ENCODE measurements at places on chromosomes 7 and 10.

DNA sequence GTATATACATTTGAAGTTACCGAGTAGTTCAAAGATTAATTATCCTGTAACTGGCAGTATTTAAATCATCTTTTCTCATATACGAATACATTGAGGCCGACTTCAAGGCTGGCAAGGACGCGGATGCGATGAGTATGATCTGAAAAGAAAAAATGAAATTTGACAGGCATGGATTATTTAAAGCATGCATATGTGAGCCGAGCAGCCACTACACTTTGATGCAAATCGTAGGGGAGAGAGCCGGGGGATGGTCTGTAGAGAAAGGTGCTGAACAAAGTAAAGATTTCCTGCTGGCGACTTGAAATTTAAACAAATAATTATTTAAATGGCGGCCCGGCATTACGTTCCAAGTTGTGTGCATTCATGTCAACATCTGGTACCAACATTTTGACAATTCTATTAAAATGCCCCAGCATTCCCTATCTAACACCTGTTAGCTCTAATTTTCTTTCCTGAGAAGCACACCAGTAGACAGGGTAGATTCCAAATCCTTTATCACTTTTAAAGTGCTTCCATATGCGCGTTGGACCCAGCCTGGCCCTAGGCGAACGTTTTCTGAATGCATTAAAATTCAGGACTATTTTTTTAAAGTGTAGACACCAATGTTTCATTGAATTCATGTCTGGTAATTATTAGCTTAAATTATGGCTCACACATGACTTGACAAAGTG, 188.7 kb downstream of the EMX2 start:
- DNase-seq, result no peak

- DNase-seq, result no peak
Observed at GRCh38 chr7:55043691-55044370, 25.0 kb downstream of the EGFR start.

- no peak for DNase-seq
Observed at GRCh38 chr7:151088856-151089699, 2.8 kb downstream of the AGAP3 start.

GRCh38 chr7:154928136-154929005, 74.6 kb downstream of the PAXIP1 start:
- DNase-seq, result peak; percentile 82

GRCh38 chr10:117496616-117497028, 45.9 kb upstream of the EMX2 start:
- DNase-seq, result peak; percentile 76

GRCh38 chr7:126450269-126450671, 802.5 kb downstream of the GRM8 start:
- peak; percentile 11 for DNase-seq

- no peak for DNase-seq
Observed at GRCh38 chr7:98000356-98000755, 10.4 kb upstream of the OCM2 start.

GRCh38 chr10:49290131-49290530, 8.8 kb upstream of the C10orf71 start:
- DNase-seq, result no peak

GRCh38 chr7:34675749-34676374, 17.8 kb downstream of the NPSR1 start:
- peak; percentile 31 for DNase-seq

- DNase-seq, result no peak
Observed at GRCh38 chr10:62880162-62880561, 64.0 kb upstream of the EGR2 start.

DNA sequence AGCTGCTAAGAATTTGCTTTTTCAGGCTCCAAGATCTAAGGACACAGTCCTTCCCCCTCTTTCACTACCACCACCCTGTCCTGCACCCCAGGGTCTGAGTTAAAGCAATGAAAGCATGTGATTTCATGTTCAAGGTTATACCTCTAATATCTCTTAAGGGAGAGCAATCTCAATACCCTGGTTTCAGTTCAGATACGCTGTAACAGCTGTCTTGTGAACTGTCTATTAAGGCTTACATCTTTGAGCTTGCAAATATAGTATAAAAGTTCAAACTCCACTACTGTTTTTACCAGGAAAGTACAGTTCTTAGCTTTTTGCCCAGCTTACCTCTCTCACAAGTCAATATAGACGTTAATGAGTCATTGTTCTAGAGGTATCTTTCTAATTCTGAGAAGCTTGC, 2.6 kb downstream of the CPVL start:
- DNase-seq, result no peak

- no peak for DNase-seq
Observed at GRCh38 chr7:17405786-17406185, 107.3 kb downstream of the AHR start.

- no peak for DNase-seq
Observed at GRCh38 chr7:128275681-128276080, 34.6 kb downstream of the LEP start.

GRCh38 chr10:17790651-17791050, 18.5 kb upstream of the MRC1 start:
- no peak for DNase-seq

- DNase-seq, result no peak
Observed at GRCh38 chr10:13525663-13526062, 3.2 kb downstream of the BEND7 start.

- no peak for DNase-seq
Observed at GRCh38 chr7:86929293-86930109, 130.0 kb downstream of the ELAPOR2 start.

DNA sequence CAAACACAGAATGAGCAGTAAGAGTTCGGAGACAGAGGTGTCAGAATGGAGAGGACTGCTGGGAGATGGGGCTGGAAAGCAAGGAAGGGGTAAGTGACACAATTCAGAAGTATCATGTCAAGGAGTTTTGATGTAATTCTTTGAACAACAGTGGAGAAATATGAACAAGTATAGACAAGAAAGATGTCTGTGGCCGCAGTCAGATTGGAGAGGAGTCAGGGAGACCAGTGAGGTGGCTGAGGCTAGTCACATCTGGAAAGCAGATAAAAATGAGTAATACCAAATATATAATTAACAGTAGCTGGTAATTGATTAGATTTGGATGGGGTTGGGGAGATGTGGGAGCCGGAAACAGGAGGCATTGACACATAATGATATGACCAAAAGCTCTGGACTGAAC, 540.9 kb downstream of the SUGCT start:
- no peak for DNase-seq

GRCh38 chr7:70788276-70788675, 343.7 kb upstream of the GALNT17 start:
- no peak for DNase-seq

DNA sequence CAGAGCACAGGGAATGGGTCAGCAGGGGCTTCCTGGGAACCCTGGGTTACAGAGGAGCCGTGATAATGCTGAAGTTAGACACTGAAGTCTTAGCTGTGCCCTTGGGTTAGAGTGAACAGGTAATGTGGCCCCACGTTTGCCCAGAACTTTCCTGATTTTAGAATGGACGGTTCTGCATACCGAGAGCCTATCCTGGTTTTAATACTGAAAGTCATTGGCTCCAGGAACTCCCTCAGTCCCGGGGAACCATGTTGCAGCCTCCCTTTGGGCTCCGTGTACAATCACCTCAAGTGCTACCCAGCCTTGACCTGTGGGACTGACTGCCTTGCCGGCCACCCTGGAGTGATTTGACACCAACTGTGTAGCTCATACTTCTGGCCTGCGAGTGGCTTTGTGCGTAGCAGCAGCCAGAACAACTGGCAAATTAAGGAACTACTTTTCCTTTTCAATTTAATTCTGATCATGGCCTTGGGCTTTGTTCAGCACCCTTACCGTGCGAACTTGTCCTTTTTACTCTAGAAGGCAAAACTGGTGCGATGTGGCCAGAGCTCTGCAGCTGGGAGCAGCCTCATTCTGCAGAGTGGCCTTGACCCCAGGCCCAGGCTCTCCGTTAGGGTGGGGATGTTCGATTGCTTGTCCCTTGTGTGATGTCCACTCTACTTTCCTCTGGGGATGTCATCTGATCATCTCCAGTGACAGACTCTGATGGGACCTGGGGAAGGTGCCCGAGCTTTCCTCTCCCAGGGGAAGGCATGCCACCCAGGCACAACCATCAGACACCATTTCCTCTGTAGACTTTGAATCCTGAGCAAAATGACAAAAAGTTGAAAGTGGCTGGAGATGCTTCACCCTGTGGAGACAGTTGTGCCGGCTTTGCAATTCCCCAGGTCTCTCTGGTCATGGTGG, 265.9 kb downstream of the GLRX3 start:
- DNase-seq, result no peak

DNA sequence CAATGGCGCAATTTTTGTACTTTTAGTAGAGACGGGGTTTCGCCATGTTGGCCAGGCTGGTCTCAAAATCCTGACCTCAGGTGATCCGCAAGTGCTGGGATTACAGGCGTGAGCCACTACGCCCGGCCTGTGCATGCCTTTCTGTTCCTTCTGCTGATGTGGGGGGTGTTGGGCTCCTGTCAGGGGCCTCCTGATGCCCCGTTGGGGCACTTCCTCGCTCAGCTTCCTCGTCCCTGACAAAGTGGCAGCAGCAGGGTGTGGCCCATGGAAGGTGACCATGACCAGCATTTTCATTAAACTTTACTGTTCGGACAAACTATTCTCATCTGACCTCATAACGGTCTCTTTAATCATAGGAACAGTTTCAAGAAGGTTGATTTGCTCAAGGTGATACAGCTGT, 69.4 kb downstream of the TBXAS1 start:
- no peak for DNase-seq

DNA sequence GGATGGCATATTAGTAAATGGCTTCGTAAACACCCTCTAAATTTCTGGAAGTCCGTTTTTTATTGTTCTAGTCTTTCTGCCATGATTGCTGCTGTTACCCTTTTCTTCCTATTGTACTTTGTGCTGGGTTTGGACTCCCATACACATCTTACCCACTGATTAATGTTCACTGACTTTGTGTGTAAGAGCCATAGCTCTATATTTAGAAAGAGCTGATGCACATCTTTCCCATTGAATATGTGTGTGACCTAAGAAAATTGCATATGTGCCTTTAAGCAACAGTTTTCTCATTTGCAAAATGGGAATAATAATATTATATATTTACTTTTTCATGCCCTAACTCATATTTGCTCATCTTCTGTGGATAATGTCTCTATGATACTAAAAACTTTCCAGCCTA, 135.8 kb upstream of the DLX6 start:
- DNase-seq, result no peak

DNA sequence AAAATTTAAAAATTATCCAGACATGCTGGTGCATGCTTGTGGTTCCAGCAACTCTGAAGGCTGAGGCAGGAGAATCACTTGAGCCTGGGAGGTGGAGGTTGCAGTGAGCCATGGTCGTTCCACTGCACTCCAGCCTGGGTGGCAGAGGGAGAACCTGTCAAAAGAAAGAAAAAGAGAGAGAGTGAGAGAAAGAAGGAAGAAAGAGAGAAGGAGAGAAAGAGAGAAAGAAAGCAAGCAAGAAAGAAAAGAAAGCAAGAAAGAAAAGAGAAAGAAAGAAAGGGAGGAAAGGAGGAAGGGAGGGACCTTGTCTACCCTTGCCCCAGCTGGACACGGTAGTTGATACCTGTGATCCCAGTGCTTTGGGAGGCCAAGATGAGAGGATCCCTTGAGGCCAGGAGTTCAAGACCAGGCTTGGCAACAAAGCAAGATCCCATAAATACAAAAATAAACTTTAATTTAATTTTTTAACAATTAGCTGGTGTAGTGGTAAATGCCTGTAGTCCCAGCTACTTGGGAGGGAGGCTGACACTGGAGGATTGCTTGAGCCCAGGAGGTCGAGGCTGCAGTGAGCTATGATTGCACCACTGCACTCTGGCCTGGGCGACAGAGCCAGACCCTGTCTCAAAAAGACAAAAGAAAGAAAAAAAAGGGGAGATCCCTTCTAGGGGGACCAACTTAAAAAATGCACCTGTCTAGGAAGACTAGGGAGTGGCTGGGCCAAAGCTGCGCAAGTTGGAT, 9.2 kb downstream of the NYAP1 start:
- DNase-seq, result no peak

DNA sequence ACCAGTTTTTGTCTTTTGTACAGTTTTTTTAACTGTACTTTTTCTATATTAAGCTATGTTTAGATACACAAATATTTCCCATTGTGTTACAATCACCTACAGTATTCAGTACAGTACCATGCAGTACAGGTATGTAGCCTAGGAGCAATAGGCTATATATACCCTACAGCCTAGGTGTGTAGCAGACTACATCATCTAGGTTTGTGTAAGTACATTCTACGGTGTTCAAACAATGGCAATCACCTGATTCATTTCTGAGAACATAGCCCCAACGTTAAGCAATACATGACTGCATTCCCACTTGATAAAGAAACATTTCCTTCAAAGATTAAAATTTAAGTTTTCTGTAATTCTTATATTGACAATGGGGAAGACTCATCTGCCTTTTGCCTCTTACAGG, 89.4 kb downstream of the TRIL start:
- DNase-seq, result no peak

- no peak for DNase-seq
Observed at GRCh38 chr10:102470579-102471546, 19.5 kb upstream of the C10orf95 start.

- DNase-seq, result no peak
Observed at GRCh38 chr7:33807779-33808482, 97.4 kb upstream of the BMPER start.

DNA sequence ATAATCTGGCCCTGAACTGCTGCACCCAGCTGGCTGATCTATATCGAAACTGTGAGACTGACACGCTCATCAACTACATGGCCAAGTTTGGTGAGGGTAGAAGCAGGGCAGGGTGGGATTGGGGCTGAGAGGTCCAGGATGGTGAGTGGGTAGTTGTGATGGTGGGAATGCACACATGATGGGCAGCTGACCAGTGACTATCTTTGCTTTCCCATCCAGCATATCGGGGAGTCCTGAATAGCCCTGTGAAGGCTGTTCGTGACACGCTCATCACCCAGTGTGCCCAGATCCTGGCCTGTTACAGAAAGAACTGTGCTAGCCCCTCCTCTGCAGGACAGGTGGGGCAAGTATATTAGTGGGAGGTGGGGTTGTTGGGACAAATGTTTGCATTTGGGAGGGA, 12.5 kb upstream of the CHCHD1 start:
- DNase-seq, result no peak

GRCh38 chr10:25959540-25960232, 25.7 kb downstream of the MYO3A start:
- DNase-seq, result no peak

- no peak for DNase-seq
Observed at GRCh38 chr7:36048902-36049240, 104.2 kb upstream of the EEPD1 start.

DNA sequence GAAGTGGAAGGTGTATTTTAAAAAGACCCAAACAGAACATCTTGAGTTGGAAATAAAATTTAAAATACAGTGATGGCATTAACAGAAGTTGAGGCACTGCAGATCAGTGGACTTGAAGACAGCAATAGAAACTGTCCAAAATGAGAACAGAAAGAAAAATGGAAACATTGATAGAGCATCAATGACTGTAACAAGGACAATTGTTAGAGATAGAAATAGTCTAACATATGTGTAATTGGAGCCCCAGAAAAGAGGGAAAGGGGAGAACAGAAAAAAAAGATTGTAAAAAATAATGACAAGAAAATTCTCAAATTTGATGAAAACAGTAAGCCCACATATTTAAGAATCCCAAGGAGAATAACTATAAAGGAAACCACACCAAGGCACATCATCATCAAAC, 29.4 kb downstream of the VKORC1L1 start:
- DNase-seq, result no peak
